ENCODE measurements at places on chromosomes 3 and 15.

DNA sequence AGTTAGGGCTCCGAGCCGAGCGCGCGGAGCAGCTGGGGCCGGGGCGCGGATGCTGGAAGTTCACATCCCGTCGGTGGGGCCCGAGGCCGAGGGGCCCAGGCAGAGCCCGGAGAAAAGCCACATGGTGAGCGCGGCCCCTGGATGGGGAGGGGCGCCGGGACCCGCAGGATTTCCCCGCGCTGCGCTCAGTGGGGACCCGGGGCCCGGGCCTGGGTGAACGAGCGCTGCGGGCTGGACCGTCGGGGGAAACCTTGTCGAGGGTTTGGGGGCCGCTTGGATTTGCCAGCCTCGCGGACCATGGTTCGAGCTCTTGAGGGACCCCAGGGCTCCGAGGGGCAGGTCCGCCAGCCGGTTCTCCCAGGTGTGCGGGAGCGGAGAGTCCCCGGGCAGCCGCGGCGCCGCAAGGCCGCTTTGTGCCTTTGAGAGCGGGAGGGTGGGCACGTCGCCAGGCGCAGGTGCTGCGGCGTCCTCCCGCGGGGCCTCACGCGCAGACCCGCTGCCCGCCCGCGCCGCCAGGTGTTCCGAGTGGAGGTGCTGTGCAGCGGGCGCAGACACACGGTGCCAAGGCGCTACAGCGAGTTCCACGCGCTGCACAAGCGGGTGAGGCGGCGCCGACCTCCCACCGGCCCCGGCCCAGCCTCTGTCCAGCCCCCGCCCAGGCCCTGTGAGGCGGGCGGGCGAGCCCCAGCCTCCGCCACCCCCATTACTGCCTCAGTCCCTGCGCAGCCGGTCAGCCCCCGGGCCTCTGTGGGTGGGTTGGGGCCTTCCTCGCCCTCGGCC lies at the start of gene SNX22:
Gene SNX22, plus strand, starts transcription at position 5 of the 780 bp plus-strand sequence. Its CDS starts 45 bp downstream, at position 50.
- peak; percentile 11 for DNase-seq

- no peak for DNase-seq
These were observed 271.5 kb downstream of the EFHB start for GRCh38 chr3:19662486-19662885.

- DNase-seq, result no peak
These were observed 526.0 kb upstream of the NR2F2 start for GRCh38 chr15:95804484-95804883.

DNA sequence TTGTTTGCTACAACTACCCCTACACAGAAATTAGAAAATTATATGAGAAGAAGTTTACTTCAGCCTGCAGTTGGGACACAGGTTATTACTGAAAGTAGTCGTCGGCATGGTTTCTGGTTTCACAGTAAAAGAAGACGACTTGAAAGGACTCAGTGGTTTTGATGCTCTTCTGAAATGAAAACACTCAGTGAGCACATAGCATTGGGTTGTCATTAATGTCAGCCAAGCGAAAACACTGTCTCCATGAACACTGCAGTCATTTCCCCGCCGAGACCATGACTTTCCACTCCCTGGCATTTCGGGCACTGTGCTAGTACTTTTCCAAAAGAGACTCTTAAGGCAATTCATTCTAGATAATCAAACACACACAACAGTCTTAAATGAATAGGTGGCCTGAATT lies 69.2 kb upstream of the ICE2 start:
- no peak for DNase-seq

DNA sequence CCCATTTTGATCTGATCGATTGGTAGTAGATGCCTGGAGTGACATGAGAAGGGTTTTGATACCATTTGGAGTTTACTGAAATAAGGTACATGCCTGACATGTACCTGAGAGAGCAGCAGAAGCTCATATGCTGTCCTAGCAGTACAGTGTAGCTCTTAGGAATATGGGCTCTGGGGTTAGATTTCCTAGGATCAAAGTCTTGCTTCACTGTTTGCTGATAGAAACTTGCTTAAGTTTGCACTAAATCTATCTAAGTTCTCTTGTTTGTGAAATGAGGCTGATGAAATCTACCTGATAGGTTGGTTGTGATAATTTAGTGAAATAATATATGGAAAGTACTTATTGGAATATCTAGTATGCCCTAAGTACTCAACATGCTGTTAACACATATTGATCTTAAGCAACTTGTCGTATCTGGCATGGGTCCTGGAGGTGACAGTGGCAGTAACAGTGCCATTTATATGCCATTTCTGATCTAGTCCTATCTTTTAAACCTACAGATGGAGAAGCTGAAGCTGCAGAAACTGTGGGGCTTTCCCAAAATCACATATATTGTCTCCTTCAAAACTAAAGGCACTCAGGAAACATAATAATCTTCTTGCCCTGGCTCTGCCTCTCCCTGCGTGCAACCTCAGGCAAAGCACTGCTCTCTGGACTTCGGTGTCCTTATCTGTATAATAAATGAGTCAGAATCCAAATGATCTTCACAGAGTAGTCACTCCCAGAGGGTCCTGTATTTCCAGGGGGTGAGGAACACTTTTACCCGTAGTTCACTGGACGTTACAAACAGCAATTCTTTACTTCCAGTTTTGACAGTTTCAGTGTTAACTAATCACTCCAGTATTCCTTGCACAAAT lies 223.6 kb upstream of the SETMAR start:
- no peak for DNase-seq

GRCh38 chr3:61562042-61562720 lies 810 bp downstream of the PTPRG start:
- DNase-seq, result peak; percentile 37

DNA sequence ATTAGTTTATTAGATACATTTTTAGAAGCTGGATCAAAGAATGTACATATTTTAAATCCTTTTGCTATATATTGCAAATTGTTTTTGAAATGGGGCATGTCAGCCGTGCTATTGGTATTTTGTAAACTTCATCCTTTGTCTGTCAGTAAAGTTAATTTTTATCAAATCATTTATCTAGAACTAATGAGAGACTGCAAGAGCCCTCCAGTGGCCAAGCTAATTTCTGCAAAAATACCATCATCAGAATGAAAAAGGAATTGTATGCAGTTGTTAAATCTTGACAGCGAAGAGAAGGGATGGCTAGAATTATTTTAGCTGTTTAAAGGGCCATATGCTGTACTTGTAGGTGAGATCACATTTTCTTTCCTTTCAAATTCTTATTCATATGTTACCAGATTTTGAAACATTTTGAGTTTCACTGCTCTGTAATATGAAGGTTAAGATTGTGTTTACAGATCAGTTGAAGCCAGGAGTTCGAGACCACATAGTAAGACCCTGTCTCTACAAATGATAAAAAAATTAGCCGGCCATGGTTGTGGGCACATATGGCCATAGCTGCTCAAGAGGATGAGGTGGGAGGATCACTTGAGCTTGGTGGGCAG lies 8.1 kb upstream of the CLDN11 start:
- DNase-seq, result peak; percentile 60

DNA sequence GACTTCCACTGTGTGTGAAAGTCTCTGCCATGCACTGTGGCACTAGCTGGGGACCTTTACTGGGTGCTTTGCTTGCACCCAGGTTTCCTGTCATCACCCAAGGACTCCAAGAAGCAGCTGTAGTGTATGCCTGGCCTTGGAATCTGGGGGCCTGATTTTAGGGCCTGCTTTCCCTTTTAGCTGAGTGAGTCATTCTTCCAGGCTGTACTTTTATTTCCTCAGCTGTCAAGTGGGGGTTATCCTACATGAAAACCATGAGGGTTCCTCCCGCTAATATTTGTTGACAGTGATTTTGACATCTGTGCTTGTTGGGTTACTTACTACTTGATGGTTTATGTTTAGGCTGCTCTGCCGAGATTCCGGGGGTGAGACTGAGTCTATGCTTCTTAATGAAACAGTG lies 18.5 kb downstream of the GORASP1 start:
- DNase-seq, result peak; percentile 7

DNA sequence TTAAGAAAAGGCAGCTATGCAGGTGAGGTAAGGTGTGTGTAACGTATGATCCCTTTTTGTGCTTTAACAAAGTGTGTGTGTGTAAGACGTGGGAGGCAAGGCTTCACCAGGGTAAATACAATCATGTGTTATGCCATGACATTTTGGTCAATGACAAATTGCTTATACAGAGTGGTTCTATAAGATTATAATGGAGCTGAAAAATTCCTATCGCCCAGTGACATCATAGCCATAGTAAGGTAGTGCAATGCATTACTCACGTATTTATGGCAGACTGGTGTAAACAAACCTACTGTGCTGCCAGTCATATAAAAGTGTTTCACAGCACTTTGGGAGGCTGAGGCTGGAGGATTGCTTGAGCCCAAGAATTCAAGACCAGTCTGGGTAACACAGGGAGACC lies 60.2 kb upstream of the LCTL start:
- DNase-seq, result peak; percentile 58

- no peak for DNase-seq
These were observed 4.8 kb downstream of the ATP8B4 start for GRCh38 chr15:50113992-50114780.
